Progenitor cell of endocrine pancreas (in vitro differentiated cells): ENCODE measurements at places on chromosomes 2 and 18.

DNA sequence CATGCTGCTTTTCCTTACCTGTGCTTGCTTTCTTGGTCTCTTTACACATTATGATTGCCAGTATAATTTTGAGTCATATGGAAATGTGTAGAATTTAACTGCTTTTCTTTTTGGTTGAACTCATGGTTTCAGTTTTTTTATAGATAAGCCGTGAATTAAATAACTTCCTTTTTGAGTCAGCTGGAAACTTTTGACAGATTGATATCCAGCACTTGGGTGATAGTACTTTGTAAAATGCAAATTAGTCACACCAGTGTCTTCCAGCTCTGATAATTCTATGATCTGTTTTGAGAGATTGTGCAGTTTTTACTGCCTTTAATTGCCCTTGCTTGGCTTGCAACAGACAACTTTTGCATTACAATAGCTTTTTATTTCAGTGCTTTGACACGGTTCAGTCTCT is 86.4 kb downstream of the NCOA1 start:
- DNase-seq: no peak

DNA sequence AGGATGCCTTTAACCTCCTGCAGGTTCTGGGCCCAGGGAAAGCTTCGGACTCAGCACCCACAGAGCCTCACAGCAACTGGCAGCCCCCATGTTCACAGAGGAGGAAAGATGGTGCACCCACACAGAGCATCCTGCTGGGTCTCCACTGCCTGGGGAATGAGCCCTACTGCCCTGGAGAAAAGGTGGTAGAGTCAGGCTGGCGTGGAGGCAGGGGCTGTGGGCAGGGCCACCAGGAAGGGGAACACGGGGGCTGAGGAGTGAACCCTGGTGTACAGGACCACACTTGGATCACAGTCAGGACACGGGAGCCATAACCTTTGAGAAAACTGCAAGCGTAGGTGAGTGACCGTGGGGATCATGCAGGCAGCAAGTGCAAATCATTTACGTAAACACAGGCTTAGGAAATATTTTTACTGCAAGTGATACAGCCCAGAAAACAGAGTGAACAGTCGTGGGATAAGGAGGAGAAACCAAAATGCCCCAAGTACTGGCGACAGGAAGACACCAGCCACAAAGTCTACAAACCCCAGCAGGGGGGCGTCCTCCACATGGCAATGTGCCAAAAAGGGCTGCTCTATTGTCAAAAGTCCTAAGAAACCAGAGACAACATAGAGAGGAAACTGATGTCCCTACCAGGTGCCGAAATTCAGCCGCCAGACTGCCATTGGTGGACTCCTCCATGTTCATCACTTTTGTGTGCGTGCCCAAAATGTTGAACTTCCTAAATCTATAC is 27.6 kb downstream of the STAT1 start:
- DNase-seq: no peak

- DNase-seq: no peak
Measured at GRCh38 chr2:200615247-200615646, 29.4 kb downstream of the AOX1 start.

- DNase-seq: no peak
Measured at GRCh38 chr2:202149936-202150335, 76.9 kb downstream of the KIAA2012 start.

GRCh38 chr2:240644171-240644651 is 18.9 kb downstream of the GPR35 start:
- DNase-seq: no peak

DNA sequence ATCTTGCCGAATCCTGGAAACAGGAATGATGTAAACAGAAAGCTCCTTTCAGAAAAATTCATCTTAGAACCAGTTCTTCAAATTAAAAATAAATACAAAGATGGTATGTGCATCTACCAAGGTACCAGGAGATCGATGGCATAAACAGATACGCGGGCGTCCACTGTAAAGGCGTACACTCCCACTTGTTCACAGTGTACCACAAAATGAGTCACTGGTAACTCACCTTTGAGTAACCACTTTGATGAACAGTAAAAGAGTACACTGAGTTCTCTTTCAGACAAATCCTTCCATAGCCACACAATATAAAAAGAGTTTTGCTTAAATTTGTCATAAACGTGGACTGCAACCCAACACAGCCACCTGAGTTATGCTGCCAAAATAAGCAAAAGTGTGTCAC is 128.3 kb downstream of the DNER start:
- no peak for DNase-seq

GRCh38 chr18:22525883-22526282 is 108.2 kb upstream of the CTAGE1 start:
- no peak for DNase-seq

- DNase-seq: no peak
Measured at GRCh38 chr2:180520206-180520605, 460.2 kb upstream of the UBE2E3 start.

- no peak for DNase-seq
Measured at GRCh38 chr2:143150287-143150686, 21.1 kb downstream of the ARHGAP15 start.
